Fibroblast of skin of left quadriceps (primary cell): ENCODE measurements at places on chromosomes 2 and 18.
A peak's percentile ranks its signal among the peaks of the same experiment; 100 is the strongest.

DNA sequence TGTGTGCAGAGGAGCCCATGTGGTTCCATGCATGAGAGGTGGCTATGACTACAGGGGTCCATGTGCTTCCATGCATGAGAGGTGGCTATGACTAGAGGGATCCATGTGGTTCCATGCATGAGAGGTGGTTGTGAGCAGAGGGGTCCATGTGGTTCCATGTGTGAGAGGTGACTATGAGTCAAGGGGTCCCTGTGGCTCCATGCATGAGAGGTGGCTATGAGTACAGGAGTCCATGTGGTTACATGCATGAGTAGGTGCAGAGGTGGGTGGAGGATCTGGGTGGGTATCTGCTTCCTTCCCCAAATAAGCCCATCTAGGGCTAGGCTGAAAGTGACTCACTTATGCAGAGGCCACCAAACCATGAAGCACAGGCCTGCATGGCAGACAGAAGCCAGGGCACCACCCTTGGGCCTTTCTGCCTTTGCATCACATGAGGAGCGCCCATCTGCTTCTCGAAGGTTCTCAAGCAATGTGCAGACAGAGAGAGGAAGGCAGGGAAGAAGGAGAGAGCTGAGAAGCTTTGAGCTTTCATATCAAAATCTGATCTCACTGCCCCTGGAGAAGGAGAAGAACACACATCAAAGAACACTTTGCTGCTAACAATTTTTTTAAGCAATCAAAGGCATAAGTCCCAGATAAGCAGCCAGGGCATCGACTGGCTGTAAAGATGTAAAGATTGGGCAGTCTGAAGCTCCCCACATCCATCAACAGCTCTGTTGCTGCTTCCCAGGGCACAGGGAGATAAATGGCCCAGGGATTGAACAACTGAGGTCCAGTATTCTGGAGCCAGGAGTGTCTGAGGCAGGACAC, 137.6 kb downstream of the TNS1 start:
- no peak for DNase-seq

- no peak for DNase-seq
Measured at GRCh38 chr2:47783486-47784351, 774 bp downstream of the MSH6 start.

DNA sequence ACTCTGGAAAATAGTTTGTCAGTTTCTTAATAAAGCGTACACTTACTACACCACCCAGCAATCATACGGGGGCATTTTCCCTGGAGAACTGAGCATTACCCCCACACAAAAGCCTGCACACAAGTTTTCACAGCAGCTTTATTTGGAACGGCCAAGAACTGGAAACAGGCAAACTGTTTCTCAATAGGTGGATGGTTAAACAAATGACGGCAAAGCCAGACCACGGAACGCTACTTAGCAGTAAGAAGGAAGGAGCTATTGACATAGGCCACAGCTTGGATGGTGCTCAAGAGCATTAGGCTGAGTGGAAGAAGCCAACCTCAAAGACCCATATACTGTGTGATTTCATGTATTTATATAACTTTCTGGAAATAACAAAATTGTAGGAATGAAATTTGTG, 9.0 kb downstream of the MALL start:
- DNase-seq = no peak

GRCh38 chr2:40318921-40319320, 133.0 kb downstream of the SLC8A1 start:
- no peak for DNase-seq

DNA sequence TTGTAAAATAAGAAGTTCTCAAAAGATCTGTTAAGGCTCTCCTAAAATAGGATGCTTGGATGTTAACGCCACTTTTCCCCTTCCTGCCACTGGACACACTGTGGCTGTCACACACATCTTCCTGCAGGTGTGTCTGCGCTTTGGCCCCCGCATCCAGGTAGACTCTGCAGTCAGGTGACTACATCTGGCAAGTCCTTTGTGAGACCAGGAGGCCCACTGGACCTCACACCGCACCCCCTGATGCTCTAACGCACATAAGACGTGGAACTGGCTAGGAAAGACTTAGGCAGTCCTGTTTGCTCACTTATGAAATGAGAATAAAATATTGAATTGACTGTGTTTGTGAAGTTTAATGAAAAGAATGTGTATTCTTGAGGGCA, 67.6 kb upstream of the PXDN start:
- no peak for DNase-seq

- no peak for DNase-seq
Measured at GRCh38 chr18:36302676-36303075, 5.2 kb downstream of the FHOD3 start.

DNA sequence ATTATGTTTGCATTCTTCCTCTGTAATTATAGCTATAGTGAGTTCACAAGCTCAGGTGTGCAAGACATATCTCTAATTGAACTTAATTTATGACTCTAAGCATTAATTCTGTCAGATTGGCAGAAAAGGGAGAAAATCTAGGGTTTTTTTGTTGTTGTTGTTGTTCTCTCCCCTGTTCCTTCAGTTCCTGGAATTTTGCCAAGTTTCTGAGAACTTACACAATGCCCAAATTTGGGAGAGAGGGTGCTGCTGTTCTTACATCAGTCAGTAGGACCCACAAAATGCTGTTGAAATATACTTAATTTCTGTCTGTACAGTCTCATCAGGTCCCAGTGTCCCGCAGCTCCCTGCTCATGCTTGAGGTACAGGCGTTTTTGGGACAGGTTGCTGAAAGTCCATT, 221.8 kb upstream of the RBMS1 start:
- DNase-seq = no peak

GRCh38 chr2:61707984-61708852, 145.6 kb downstream of the FAM161A start:
- DNase-seq = no peak

DNA sequence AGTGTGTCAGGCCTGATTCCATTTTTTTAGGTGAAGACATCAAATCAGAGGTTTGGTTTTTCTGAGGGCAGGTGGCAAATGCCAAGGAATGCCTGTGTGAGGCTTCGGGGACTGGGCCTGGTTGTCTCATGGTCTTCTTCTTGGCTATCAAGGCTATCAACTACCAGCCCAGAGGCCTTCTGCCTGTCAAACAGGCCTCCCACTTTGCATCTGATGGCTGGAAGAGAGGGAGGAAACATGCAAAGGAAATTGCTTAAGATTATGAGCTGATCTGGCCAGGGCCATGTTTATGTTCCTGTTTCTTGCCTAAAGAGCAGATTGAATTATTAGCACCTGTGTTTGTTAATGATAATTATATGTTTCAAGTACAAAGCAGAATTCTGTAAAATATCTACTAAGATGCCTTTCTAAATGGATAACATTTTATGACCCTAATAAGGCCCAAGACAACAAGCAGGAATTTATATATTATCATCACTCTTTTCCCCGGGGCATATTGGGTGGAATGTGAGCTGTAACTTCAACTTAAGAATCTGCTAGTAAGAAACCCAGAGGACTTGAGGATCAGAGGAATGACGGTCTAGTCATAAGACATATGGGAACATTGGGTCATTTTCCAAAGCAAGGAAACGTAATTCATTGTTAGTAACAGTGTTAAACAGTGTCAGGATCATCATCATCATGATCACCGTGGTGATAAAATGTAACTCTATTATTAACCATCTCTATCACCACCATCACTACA, 123.2 kb downstream of the LYPD6B start:
- DNase-seq = no peak

GRCh38 chr2:18792684-18793083, 203.3 kb upstream of the NT5C1B start:
- DNase-seq = no peak

- peak; percentile 10 for DNase-seq
Measured at GRCh38 chr2:50951437-50951836, 80.5 kb downstream of the NRXN1 start.

DNA sequence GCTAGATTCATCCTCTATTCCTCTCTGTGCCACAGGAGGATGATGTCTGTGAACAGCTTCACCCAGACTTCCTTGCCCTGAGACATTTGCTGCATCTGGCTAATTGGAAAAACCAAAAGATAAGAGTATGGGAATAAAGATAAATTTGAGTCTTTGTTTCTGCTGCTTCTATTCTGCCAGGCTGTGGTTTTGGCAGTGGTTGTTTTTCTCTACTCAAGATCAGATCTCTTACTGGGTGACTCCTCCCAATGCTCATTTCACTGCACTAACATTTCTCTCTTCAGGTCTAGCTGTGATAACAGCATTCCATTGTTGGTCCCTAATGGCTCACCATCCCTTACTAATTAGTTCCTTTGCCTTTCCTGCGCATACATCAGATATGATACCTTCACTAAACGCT, 89.5 kb downstream of the CALCRL start:
- no peak for DNase-seq

- no peak for DNase-seq
Measured at GRCh38 chr2:156338578-156338977, 6.1 kb upstream of the NR4A2 start.

GRCh38 chr2:183773775-183774174, 649.5 kb downstream of the NUP35 start:
- DNase-seq = no peak

DNA sequence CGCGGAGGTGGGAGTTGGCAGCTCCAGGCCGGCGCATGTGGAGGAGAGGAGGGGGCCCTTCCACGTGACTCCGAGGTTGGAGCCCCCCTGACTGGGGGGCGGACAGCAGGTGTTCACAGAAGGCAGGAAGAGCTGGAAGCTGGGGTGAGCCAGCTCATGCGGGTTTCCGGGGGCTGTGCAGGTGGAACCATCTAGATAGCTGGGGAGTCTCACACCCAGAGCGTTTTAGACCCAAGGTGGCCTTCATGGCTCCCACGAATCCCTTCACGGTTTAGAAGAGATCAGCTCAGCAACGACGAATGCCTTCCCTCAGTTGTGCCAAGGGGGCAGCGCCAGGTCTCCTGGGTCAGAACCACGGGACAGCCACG, 740.5 kb upstream of the SALL3 start:
- no peak for DNase-seq
